ENCODE measurements at places on chromosomes 16 and 17. TPM values are rescaled to one million over a fixed set of nuclear protein-coding genes. Genes with fewer than 3 reads are reported as not detected.

The GINS2 gene
- total RNA-seq, result 29.3 TPM

The ABCA6 gene
- total RNA-seq, result not detected

The SLC12A4 gene
- 25.2 TPM for total RNA-seq

The CPNE7 gene
- total RNA-seq, result 59.4 TPM

The SPSB3 gene
- total RNA-seq, result 20.8 TPM

The TMEM231 gene
- total RNA-seq, result 8.5 TPM

The SCGB1C2 gene
- total RNA-seq, result not detected

The ALDH3A1 gene
- total RNA-seq, result 843 TPM

Measured in A549 treated with DMSO at 1 μM for 4 hours (cell line).